CD4-positive, alpha-beta T cell treated with Interleukin-1 beta for 1 hour (primary cell): ENCODE measurements at places on chromosomes 12 and 14.

GRCh38 chr12:52726451-52726850 is 23.1 kb upstream of the KRT77 start:
- DNase-seq: no peak

- no peak for DNase-seq
These were observed 21.3 kb downstream of the CLEC2A start for GRCh38 chr12:9910716-9911421.

DNA sequence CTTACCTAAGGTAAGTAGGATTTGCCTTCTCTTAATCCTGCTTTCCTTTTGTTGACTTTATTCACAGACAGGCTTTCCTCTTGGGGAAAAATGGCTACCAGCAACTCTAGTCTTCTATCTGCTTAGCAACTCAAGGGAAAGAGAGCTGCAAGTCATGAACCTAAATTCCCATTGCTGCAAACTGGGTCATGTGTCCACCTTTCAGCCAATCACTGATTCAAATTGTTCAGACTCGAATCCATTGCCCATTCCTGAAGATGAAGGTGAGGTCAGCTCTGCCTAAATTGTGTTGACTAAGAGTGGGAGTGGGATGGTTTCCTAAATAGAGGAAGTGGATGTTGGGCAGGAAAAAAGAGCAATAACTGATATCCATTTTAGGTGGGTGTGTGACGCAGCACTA is 7.7 kb downstream of the FBXW8 start:
- no peak for DNase-seq

- DNase-seq: peak; percentile 26
These were observed 30.4 kb upstream of the BCAT1 start for GRCh38 chr12:24979329-24979728.

- no peak for DNase-seq
These were observed 49.8 kb downstream of the ADCK1 start for GRCh38 chr14:77849711-77850110.

- DNase-seq: no peak
These were observed 139.3 kb upstream of the PRMT8 start for GRCh38 chr12:3351731-3352130.

DNA sequence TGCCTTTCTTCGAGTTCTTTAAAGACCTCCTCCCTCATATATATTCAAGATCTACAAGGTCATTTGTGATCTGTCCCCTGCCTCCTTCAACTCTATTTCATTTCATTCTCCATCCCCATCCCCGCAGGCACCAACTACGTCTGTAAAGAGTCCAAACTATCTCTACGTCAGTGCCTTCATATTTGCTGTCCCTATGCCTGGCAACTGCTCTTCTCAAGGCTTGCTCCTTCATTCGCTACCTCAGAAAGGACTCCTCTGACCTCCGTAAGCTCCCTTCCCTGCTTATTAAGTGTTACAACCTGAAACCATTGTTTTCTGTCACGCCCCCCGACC is 650 bp downstream of the LLPH start:
- no peak for DNase-seq

DNA sequence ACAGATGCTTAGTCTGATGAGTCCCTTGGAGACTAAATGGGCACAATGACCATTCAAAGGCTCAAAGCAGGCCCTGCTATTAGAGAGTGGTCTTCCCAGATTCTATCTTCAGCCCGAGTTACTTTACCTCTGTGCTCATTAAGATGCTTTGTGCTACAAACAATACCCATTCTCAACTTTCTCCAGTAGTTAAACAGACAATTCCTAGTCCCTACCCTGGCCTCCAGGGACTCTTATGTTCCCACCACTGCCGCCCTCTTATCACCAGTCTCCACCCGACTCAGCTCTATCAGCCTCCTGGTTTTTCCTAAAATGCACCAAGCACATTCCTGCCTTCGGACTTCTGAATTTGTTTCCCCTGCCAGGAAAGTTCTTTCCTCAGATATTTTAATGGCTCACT is 25.6 kb upstream of the GPHB5 start:
- no peak for DNase-seq

DNA sequence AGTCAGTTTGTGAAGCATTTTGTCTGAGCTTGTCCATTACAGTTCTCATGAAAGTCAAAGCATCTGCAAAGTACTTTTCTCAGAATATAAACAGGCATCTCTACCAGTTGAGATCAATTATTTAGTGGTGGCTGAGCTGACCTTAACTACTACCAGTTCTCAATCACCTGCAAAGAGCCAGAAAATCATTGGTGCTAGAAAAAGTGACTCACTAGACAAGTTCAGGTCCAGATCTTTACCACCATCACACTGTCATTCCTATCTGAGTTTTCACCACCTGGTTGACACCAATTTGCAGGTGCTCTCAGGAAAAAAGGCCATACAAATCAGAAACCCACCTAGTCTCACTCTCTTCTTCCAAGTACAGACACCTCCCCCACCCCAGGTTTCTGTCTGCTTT is 33.3 kb downstream of the ITPR2 start:
- no peak for DNase-seq

- DNase-seq: no peak
These were observed 68.8 kb upstream of the AMN start for GRCh38 chr14:102853648-102854047.

- no peak for DNase-seq
These were observed 1206.0 kb upstream of the FLRT2 start for GRCh38 chr14:84323978-84324377.

GRCh38 chr14:76228138-76228537 is 76.4 kb downstream of the GPATCH2L start:
- no peak for DNase-seq

DNA sequence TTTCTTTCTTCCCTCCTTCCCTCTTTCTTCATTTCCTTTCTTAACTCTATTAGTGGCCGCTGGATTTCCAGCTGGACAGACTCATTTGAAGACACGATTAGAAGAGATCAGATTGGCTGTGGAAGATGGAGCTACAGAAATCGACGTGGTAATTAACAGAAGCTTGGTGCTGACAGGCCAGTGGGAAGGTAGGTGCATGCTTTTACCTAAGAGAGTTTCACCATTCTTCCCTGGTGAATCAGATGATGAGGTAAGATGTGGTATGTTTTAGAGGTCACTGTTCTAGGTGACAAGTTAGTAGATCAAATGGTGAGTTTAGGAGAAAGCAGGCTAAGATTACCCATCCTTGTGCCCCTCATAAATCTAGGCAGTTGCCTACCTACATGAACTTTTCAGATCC is 51.6 kb downstream of the DERA start:
- DNase-seq: no peak

DNA sequence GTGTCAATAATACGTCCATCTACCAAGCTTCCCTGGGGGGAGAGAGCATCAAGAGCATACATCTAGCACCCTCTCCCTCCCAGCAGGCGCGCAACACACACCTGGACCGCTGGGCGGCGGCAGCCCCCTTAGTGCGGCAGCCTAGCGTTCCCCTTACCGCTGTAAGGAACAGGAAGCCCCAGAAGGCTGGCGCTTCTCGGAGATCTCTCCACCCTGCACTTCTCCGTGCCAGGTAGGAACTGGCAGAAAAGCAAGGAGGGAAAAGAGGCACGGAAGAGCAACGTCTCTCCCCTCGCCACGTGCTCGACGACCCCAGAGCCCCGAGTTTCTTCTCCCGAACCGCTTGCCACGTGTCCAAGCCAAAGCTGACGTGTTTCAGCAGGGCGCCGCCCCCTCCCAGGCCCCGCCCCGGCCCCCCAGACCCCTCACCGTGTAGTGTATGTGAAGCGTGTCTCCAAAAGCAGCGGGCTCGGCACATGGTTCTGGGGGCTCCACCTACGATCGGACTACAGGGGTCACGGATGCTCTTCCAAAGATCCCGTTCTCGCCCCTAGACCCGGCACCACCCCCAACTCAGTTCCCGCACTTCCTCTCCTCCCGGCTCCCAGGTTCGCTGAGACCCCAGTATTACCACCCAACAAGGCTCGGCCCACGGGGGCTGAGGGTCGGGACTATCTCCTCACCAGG is 532 bp downstream of the FKBP11 start:
- DNase-seq: peak; percentile 80

DNA sequence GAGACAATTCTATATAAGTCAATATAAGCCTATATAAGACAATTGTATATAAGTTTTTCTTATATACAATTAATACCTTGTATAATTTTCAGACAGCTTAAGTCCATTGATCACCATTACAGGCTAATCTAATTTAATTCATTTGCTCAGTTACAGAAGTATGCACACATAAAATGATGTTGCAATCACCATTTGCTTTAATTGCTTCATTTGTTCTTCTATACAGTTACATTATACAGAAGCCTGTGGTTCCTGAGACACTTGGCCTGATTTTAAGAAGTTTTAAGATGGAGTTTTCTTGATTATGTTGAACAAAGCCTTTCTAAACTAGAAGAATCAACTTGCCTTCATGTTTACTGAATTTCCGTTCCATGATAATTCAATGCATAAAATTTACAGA is 314.6 kb upstream of the PDE3A start:
- DNase-seq: no peak

DNA sequence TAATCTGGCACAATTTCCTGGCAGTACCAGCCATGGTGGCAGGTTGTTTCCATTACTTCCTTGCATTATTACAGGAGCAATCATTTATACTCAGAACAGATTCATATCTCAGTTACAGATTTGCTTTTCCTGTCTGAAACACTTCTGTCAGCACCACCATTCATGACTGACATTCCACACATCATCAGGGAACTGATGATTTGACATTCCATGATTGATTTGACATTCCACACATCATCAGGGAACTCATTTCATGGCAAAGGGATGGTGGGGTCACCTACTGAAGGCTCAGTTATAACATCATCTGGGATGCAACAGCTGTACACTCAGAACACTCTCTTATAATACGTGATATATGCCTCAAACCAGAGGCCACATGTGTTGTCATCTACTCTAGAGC is 30.9 kb upstream of the RERGL start:
- no peak for DNase-seq

GRCh38 chr14:100222224-100223093 is 16.5 kb upstream of the YY1 start:
- no peak for DNase-seq

DNA sequence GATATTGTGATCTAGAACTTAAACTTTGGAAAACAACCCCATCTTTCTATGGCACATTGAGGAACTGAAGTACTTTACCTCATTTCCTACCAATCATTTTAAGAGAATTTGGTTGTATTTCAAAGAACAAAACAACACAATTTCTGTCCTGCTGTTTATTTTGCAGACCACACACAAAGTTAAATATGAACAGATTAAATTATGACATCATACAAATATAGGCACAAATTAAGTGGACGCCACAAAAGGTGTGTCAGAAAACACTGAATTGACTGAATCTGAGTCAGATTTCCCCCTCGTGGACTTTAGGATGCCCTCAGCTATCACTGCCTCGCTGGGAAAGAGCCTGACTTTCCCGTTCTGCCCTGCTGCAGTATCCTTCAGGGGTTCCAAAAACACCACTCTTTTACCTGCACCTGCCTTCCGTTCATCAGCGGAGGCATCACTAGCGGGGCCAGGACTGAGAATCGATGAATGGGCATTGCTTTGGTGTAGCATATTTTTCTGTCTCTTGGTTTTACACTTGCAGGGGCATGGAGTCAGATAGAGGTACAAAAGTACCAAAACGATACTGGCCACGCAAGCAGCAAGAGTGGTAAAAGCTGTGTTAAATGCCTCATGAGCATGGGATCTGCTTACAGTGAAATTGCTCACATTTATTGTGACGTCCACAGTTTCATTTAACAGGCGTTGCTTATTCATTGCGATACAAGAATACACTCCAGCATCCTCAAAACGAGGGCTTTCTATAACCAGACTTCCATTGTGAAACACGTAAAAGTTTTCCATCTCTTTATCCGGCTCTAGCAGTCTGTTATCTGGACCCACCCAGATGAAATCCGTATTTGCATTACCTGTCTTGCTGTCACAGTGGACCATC is 2.0 kb upstream of the PCED1B start:
- no peak for DNase-seq

GRCh38 chr14:88321692-88322503 is 1.2 kb downstream of the KCNK10 start:
- no peak for DNase-seq

GRCh38 chr14:99213101-99213500 is 58.9 kb downstream of the BCL11B start:
- no peak for DNase-seq

DNA sequence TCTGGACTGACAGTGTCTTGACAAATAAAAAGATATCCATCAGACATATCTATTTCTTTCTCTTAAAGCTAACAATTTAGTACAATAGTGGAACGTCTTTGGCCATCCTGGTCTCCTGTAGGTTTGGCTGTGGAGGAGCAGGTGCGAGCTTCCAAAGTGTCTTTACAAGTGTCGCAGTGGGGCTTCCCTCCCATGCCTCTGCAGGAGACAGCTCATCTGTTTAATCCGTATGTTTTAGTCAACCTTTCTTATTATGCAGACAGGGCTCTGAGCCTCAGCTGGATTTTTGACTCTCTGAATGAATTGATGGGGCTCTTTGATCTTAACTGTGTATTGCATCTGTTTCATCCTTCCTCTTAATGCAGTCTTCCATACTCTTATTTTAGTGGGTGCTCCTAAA is 57.5 kb downstream of the RMST start:
- no peak for DNase-seq

DNA sequence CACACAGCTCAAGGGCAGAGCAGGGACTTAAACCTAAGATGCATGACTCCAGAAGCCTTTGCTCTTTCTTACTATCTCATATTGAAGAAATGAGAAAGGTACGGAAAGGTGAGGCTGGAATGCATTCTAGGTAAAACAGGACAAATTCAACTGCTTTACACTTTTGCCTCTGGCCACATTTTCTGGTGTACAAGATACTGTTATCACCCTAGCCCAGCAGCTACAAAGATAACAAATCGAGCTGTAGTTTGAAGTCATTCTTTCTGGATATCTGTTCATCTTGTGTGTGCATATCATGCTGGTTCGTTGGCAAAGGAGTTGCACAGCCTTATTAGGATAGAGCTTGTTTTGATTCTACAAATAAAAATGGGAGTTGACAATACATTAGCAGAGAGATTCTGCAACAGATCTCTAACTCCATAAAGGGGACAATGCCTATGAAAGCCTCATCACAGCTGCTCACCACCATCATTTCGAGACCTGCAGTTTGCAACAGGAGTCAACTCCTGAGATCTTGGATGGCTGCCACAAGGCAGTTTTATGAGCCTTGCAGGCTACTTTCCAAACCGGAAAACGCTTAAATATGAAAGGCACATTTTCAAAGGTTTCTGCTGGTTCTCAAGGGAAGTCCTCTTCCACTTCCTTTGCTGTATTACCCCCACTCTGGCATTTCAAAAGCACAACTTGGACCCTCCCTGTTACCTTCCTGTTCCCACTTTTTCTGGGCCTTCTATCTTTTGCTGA is 64.9 kb downstream of the STXBP6 start:
- no peak for DNase-seq

GRCh38 chr12:54437243-54437642 is 18.2 kb upstream of the ITGA5 start:
- DNase-seq: no peak
